ENCODE measurements at places on chromosomes 13 and 19.

DNA sequence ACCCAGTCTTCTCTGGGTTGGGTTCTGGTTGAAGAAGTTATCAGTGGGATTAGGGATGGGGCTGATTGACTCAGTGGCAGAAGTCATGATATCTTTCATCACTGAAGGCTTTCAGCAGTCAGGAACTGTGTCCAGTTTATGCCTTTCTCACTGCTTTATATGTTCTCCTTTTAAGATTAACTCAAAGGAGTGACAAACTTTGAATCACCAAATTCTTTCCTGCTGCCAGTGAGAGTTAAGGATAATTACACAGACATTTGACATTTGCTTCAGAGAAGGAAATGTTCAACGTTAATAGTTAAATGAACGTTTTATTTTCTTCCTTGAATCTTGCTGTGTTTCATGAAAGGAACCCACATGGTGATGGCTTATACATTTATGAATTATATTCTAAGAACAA, 41.0 kb upstream of the CNMD start:
- no peak for DNase-seq

GRCh38 chr13:38141792-38142191, 207.9 kb upstream of the UFM1 start:
- DNase-seq, result no peak

GRCh38 chr13:107271227-107271626, 703.3 kb upstream of the ARGLU1 start:
- no peak for DNase-seq

GRCh38 chr13:28574617-28575142, 79.8 kb upstream of the FLT1 start:
- peak; percentile 25 for DNase-seq

GRCh38 chr13:44393391-44393790, 19.8 kb downstream of the SERP2 start:
- no peak for DNase-seq

GRCh38 chr13:101512650-101513049, 60.2 kb downstream of the ITGBL1 start:
- DNase-seq, result no peak

GRCh38 chr13:35720690-35721554, 244.4 kb upstream of the MAB21L1 start:
- DNase-seq, result no peak

DNA sequence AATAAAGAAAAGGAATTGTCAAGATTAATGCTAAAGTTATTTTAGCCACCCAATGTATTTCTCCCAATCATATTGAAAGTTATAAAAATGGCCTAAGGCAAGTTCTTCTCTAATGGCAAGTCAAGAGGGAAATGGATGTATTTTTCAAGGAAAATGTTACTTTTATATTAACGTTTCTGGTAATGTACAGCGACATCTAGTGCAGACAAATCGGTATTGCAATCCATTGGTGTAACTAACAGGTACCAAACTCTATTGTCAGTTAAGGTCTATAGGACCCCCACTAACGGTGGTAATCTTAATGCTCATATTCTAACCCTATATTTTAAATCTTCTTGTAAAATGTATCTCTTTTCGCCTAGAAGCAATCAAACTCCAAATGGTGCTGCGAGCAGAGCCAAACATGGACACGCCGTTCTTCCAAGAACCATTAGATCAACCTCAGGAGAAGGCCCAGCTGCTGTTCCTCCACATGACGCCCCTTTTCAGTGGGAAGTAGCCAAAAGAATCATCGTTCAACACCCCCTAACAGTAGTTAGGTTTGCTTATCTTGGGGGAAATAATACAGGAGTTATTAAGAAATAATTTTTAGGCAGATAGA, 98.5 kb upstream of the PABPC3 start:
- DNase-seq, result no peak

DNA sequence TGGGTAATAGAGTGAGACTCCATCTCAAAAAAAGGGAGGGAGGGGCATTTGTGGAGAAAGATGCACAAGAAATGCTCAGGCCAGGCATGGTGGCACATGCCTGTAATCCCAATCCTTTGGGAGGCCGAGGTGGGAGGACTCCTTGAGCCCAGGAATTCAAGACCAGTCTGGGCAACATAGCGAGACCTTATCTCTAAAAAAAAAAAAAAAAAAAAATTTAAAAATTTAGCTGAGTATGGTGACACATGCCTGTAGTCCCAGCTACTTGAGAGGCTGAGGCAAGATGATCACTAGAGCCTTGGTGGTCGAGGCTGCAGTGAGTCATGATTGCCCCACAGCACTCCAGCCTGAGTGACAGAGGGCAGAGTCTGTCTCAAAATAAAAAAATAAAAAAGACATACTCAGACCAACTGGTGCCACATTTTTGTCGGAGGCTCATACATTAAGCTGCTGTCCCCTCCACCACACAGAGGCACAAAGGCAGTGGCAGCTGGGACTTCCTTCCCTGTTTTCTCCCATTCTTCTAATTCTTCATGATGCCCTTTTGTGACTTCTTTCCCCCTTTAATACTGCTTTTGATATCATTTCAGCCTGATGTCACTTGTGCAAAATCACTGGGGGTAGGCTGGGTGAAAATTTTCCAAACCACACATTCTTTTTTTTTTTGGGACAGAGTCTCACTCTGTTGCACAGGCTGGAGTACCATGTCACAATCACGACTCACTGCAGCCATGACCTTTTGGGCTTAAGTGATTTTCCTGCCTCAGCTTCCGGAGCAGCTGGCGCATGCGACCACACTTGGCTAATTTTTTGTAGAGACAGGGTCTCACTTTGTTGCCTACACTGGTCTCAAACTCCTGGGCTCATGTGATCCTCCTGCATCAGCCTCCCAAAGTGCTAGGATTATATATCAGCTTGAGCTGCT, 26.8 kb upstream of the CXCL17 start:
- DNase-seq, result no peak

- DNase-seq, result no peak
These were observed 56.5 kb downstream of the DCLK1 start for GRCh38 chr13:36074659-36075058.

GRCh38 chr19:33780251-33780650, 16.4 kb upstream of the KCTD15 start:
- DNase-seq, result no peak

DNA sequence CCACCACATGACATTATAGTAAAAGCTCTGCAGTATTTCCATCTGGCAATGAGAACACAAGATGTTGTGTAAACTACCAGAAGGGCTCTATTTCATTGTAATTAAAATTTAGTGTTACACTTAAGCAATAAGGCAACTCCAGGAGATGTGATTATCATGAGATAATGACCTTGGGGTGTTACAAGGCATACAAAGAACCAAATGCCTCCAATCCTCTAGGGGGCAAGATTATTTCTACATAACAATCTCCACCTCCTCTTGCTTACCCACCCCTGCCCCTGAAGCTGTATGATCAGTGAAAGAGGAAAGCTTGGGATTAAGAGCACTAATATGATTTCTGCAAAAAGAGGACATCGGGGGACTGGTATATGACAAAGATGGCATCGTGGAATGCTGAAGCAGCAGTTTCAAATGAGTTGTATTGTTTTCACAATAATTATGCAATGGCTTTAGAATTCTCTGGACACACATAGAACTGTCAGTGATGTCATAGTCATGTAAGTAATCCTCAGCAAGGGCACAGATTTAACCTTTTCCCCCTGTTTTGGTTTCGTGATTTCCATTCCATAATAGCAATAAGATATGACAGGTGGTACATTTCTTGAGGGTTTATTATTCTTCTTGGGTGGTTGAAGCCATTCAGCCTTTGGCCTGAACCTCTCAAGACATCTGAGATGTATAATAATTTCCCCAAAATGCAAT, 295.3 kb downstream of the MZT1 start:
- DNase-seq, result no peak

- DNase-seq, result no peak
These were observed 818.4 kb downstream of the DIAPH3 start for GRCh38 chr13:59345311-59345710.

- DNase-seq, result no peak
These were observed 14.8 kb upstream of the ZNF492 start for GRCh38 chr19:22619371-22619770.

DNA sequence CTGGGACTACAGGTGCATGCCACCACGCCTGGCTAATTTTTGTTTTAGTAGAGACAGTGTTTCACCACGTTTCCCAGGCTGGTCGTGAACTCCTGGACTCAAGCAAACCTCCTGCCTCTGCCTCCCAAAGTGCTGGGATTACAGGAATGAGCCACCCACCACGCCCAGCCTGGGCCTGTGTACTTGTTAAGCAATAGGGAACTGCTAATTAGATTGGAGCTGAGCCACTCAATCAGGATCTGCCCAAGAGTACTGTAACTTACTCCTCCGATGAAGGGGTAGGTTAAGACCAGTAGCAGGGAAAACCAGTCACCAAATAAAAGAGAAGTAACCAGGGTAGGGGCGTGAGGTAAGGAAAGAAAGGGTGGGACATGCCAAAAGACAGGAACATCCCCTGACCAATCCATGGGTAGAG, 2.3 kb downstream of the DDX39A start:
- no peak for DNase-seq

DNA sequence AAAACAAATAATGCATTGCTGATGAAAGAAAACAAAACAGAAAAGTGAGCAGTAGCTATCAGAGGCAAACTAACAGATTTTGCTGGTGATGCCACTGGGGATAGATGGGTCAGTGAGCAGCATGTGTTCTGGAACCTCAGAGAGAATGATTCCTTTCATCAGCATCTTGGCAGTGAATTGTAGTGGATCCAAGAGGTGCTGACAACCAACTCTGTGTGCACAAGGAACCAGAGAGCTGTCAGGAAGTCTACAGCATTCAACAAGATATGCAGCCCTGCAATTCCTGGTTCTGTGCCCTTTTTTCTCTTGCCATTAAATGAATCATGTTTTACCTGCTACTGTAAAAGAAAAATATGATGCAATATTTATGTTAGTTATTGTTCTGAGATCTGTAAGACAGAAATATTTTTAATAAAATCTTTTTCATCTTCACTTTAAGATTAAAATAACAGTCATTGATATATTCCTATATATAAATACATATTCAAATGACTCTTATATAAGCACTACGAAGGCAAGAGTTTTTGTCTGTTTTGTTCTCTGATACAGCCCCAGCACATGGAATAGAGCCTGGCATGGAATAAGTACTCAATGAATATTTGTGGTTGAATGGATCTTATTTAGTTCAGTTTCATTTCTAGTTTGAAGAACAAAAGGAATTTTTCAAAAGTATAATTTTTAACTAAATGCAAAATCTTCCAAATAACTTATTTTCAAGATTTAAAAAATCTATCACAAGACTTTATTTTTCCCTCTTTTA, 80.8 kb downstream of the FREM2 start:
- no peak for DNase-seq

GRCh38 chr13:75368167-75368566, 113.8 kb downstream of the TBC1D4 start:
- no peak for DNase-seq

GRCh38 chr19:16111909-16112752, 442 bp downstream of the RAB8A start:
- DNase-seq, result no peak

DNA sequence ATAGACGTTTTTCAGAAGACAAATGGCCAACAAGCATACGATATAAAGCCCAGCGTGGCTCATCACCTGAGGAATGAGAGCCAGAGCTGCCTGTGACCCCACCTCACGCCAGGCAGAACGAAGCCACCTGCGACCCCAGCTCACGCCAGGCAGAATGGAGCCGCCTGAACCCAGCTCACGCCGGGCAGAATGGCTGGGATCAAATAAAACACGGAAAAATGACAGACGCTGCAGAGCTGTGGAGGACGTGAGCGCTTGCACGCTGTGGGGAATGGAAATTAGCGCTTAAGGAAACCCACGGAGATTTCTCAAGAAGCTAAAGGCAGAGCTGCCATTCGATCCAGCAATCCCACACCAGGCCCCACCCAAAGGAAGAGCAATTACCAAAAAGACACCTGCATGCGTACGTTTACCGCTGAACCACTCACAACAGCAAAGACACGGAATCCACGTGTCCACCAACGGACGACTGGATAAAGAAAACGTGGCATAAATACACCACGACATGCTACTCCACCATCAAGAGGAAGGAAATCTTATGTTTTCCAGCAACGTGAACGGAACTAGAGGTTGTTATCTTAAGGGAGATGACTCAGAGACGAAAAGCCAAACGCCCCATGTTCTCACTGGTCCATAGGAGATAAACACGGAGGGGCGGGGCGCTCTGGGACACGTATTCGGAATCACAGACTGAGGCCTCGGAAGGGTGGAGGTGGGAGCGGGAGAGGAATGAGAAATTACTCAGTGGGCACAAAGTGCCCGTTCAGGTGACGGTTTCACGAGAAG, 30.7 kb upstream of the C13orf46 start:
- DNase-seq, result no peak

DNA sequence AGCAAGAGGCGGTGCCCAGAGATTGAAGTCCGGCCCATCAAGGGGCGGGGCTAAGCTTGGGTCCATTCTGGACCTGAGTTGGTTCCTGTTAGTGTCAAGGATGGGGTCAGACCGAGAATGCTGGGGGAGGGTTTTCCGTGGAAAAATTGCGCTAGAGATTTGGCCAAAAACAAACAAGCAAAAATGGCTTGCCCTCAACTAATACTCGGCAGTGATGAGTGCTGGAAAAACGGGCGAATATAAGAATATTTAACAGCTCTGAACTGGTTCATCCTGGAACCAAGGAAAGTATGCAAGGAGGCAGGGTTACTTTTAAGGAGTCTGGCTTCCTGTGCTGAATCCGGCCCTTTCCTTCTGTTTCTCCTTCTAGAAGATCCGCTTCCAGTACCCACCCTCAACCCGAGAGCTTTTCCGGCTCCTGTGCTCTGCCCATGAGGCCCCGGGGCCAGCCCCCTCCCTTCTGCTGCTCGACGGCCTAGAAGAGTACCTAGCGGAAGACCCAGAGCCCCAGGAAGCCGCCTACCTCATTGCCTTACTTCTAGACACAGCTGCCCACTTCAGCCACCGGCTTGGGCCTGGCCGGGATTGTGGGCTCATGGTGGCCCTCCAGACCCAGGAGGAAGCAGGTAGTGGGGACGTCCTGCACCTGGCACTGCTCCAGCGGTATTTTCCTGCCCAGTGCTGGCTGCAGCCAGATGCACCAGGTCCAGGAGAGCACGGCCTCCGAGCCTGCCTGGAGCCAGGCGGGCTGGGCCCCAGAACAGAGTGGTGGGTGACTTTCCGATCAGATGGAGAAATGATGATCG, 880 bp downstream of the SWSAP1 start:
- no peak for DNase-seq

GRCh38 chr13:110625771-110626321, 10.5 kb downstream of the NAXD start:
- DNase-seq, result no peak

DNA sequence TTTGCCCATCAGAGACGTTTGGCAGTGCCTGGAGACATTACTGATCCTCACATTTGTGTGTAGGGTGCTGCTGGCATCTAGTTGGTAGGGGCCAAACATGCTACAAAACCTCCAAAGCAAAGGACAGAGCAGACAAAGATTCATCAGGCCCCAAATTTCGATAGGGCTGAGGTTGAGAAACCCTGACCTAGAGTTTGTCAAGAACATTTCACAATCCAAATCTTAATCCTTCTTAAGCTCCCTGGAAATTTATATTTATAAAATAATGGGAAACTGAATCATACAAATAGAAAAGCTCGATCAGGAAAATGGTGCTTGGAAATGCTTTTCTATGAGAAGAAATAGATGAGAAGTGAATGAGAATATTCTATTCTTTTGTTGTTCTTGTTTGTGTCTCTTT, 273.6 kb downstream of the DCT start:
- no peak for DNase-seq
